ENCODE measurements at places on chromosomes 16 and 17.

DNA sequence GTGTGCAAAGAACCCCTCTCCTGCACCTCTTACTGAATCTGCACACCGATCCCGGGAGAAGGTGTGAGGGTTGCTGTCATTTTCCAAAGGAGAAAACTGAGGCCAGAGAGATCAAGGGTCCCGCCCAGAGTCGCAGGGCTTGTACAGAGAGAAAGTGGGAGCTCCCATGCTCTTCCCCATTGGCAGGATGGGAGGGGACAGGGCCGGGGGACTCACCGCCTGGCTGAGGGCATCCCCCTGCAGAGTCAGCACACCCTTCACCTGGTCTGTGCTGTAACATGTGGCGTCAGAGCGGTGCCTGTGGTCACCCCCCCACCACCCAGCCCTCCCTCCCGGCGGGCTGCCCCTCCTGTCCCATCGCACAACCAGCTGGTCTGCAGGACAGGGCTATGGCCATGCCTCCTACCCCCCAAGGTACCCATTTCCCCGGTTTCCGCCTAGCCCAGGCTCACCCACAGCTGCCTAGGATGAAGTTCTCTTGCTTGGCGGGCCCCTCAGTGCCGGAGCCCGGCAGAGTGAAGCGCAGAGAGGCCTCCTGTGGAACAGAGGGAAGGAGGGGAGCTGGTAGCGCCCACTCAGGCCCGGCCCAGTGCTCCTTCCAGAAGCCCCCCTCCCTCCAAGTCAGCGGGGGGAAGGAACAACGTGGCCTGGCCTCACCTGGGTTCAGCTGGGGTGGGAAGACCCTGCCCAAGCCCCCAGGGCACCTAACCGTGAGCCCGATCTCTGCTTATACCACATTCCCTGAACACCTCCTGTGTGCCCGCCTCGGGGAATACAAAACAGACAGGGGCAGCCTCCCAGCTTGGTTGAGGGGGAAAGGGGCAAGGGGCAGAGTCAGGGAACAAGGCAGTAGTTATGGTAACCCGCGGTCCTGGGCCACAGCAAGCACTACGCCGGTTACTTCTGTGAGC is 1.1 kb downstream of the ROGDI start:
- DNase-seq = no peak

GRCh38 chr17:13222975-13223374 is 205.1 kb upstream of the ELAC2 start:
- no peak for DNase-seq

GRCh38 chr17:65143889-65144604 is 6.9 kb downstream of the RGS9 start:
- DNase-seq = no peak

- DNase-seq = no peak
Measured at GRCh38 chr16:66369055-66369592, 2.6 kb downstream of the CDH5 start.

- DNase-seq = no peak
Measured at GRCh38 chr16:85436636-85437165, 176.4 kb upstream of the GSE1 start.

DNA sequence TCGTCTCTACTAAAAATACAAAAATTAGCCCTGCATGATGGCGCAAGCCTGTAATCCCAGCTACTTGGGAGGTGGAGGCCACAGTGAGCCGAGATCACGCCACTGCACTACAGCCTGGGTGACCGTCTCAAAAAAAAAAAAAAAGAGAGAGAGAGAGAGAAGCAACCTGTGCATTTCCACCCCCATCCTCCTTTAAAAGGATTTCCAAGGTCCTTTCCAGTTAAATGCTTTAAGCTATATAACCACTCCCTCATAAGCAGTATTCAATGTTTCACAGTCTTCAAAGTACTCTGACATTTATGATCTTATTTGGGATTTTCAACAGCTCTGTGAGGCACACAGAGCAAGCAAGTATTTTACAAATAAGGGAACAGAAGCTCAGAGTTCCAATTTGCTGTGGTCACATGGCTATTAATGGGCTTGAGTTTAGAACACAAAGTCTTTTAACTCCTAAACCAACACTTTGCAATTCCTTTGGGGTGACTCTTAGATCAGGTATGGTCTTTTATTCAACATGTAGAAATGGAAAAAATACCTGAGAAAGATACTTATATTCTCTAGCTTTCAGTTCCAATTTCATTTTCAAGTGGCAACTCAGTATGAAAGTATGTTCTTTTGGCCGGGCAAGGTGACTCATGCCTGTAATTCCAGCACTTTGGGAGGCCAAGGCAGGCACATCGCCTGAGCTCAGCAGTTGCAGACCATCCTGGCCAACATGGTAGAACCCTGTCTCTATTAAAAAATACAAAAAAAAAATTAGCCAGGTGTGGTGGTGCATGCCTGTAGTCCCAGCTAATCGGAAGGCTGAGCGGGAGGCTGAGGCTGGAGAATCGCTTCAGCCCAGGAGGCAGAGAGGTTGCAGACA is 31.3 kb downstream of the SPOP start:
- no peak for DNase-seq

GRCh38 chr17:15236281-15237105 is 28.6 kb downstream of the PMP22 start:
- DNase-seq = no peak
